T-cell (primary cell): ENCODE measurements at places on chromosomes 3 and 15.

DNA sequence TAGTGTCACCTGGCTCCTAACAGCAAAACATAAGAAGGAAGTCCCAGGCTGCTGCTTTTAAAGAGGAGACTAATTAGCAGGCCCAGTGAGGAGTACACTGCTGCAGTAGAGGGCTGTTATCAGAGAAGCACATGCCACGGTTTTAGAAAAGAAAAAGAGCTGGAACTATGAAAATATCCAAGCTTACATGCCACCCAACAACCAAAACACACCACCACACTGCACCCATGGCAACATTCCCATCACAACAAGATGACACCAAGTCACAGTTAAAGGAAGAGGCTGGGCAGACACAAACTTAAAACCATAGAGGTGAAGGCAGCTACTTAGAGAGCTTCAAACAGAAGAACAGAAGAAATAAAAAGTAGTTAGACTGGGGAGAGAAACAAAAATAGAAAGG is 37.0 kb downstream of the NPTN start:
- DNase-seq, result no peak
- H3K4me1 ChIP-seq, result peaks cover 2% of the 10 kb centered on the region
- peaks cover 7% of the 10 kb centered on the region for H3K36me3 ChIP-seq
- no peak overlapping the region for H3K27ac ChIP-seq
- H3K27me3 ChIP-seq, result no peaks in the 10 kb centered on the region

GRCh38 chr3:138567403-138567802 is 26.7 kb downstream of the CEP70 start:
- H3K4me1 ChIP-seq, result no peaks in the 10 kb centered on the region
- no peaks in the 10 kb centered on the region for H3K36me3 ChIP-seq
- H3K4me3 ChIP-seq, result no peak overlapping the region
- no peak for DNase-seq
- H3K27me3 ChIP-seq, result no peaks in the 10 kb centered on the region

DNA sequence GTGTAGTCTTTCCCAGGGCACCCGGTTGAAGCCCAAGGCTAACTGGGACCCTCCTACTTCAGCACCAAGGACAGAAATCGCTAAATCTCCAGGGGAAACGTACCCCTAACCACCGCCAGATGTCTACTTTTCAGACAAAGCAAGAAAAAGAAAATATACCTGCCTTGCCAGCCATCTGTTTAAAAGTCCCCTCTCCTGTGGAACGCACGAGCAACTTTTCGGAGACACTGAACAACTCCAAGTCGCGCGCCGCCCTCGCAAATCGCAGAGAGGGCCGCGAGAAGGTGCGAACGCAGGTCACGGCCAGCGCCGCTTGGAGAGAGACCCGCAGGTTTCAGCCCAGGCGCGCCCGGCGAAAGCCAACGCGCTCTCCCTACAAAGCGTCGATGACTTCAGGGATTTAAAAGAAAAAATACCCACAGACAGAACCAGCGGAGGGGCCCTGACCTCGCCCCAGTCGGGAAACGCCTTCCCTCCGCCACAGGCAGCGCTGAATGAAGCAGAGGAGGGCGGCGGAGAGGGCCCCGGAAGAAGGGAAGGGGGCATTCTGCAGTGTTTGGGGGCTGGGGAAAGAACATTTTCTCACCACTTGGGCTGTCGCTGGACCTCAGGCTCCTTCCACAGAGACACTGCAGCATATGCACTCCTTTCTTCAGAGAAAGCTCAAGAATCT is 213.1 kb downstream of the FGF12 start:
- no peaks in the 10 kb centered on the region for H3K4me1 ChIP-seq
- H3K27ac ChIP-seq, result no peak overlapping the region
- no peaks in the 10 kb centered on the region for H3K36me3 ChIP-seq
- no peak overlapping the region for H3K4me3 ChIP-seq

- no peak overlapping the region for H3K27ac ChIP-seq
- H3K36me3 ChIP-seq, result no peaks in the 10 kb centered on the region
- H3K4me3 ChIP-seq, result no peak overlapping the region
- H3K4me1 ChIP-seq, result no peaks in the 10 kb centered on the region
- no peaks in the 10 kb centered on the region for H3K27me3 ChIP-seq
These were observed 138.2 kb upstream of the ZNF385D start for GRCh38 chr3:21889166-21889565.

DNA sequence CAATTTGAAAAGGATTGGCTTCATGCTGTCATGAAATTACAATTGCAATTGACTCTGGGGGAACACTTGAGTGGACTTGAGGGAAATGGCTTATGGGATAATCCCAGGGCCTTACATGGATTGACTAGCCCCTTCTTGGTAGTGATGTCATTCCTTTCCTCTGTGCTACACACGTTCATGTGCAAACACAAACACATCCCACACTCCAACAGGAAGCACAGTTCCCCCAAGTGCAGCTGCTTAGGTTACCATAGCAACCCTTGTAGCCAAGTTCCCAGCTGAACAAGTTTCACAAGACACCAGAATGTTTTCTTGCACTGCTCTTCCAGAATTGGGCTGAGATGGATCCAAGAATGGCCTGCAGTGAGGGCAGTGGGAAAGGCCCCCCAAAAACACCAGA is 217.0 kb downstream of the ZNF621 start:
- H3K27me3 ChIP-seq, result peaks cover 5% of the 10 kb centered on the region
- H3K27ac ChIP-seq, result no peak overlapping the region
- no peak for DNase-seq

- H3K4me3 ChIP-seq, result no peak overlapping the region
- H3K27me3 ChIP-seq, result no peaks in the 10 kb centered on the region
- no peaks in the 10 kb centered on the region for H3K36me3 ChIP-seq
- H3K27ac ChIP-seq, result no peak overlapping the region
- H3K4me1 ChIP-seq, result no peaks in the 10 kb centered on the region
These were observed 174.2 kb downstream of the NR1D2 start for GRCh38 chr3:24119321-24119751.

GRCh38 chr3:169457807-169458697 is 205.5 kb downstream of the MECOM start:
- H3K4me3 ChIP-seq, result no peak overlapping the region
- DNase-seq, result no peak
- no peaks in the 10 kb centered on the region for H3K4me1 ChIP-seq
- no peaks in the 10 kb centered on the region for H3K36me3 ChIP-seq
- no peak overlapping the region for H3K27ac ChIP-seq

- H3K27me3 ChIP-seq, result no peaks in the 10 kb centered on the region
- no peak for DNase-seq
- peaks cover 3% of the 10 kb centered on the region for H3K4me1 ChIP-seq
- no peaks in the 10 kb centered on the region for H3K36me3 ChIP-seq
These were observed 13.2 kb upstream of the TRANK1 start for GRCh38 chr3:36957862-36958686.
